ENCODE measurements at places on chromosomes 13 and 19.
A peak's percentile ranks its signal among the peaks of the same experiment; 100 is the strongest.

DNA sequence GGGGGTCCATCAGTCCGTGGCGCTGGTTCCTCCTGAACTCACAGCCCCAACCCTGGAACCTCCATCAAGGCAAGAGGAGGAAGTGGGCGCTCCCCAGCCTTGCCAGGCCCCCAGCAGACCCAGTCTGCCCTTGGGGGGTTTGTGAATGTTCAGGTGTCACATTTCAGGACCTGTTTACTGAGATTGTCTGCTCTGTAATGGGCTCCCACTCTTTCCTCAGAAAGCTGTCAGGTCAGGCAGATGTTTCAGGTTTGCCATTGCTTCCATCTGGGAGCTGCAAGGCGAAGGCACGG, 29.4 kb downstream of the TSSK6 start:
- no peak for DNase-seq

DNA sequence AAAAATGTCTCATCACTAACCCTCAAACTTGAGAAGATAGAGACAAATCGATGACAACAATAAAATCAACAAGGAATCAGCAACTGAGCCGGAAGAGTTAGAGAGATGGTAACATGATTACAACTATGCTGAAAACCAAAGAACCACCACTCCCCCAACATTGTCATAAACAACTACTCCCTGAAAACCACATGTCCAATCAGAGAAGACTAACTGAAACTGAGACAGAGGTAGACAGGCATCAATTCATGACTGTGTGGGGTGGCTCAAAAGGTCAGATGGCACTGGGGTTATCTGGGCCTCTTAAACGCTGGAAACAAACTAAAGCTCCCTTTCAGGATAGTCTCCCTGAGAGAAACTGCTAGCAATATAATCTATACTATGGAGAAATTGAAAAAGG, 488.8 kb downstream of the KCTD12 start:
- DNase-seq, result no peak

- peak; percentile 39 for DNase-seq
These were observed 23.2 kb upstream of the MAB21L1 start for GRCh38 chr13:35499676-35500075.

DNA sequence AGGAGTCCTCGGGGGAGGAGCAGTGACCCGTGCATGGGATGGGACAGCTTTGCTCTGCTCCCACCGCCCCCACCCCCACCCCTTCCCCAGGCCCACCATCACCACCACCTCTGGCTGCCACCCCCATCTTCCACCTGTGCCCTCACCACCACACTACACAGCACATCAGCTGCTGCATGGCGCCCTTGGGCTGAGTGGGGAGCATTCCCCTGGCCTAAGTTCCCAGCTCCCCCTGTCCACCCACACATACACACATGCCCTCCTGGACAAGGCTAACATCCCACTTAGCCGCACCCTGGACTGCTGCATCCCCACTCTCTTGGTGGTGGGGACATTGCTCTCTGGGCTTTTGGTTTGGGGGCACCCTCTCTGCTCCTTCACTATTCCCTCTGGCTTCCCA, 46.2 kb upstream of the SGCG start:
- DNase-seq, result no peak

GRCh38 chr13:49533011-49533410, 37.3 kb downstream of the PHF11 start:
- no peak for DNase-seq

- no peak for DNase-seq
These were observed 6.4 kb downstream of the ATP11A start for GRCh38 chr13:112696001-112696868.

DNA sequence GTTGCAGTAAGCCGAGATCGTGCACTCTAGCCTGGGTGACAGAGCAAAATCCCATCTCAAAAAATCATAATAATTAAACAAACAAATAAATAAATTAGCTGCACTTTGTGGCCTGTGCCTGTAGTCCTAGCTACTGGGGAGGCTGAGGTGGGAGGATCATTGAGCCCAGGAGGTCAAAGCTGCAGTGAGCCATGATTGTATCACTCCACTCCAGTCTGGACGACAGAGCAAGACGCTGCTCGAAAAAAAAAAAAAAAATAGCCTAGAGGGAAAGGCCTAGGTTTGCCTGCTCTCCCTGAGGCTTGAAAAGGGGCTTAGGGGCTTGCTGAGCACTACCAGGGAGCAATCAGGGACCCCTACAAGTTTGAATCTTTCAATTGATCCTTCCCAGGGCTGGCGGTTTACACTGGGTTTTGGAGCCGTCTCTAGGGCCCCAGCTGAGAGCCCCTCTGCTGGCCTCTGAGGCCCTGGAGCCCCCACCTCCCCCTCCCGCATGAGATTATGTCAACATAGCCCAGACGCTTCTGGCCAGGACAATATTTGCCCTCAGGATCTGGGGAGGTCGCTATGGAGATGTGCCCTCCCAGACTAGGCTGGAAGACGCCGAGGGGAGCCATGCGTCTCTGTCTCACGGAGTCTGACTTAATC, 10.4 kb upstream of the GIPR start:
- DNase-seq, result no peak

DNA sequence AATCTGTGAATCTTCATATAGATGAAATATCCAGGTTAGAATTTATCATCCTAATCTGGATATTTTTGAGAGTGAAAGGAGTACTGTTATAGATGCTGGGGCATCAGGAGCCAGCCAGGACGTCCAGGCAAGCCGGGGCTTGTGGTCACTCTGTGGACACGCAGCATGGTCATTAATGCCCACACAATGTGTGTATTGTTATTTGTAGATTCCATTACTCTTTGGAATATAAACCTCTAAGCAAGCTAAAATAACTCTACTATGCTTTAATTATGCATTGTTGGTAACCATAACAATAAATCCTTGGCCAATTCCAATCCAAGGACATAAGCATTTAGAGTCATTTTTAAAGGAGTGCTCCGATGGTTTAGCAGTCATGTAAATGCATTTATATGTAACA, 137.9 kb downstream of the TM9SF2 start:
- DNase-seq, result no peak

- DNase-seq, result no peak
These were observed 150.9 kb downstream of the RGCC start for GRCh38 chr13:41608111-41608838.

DNA sequence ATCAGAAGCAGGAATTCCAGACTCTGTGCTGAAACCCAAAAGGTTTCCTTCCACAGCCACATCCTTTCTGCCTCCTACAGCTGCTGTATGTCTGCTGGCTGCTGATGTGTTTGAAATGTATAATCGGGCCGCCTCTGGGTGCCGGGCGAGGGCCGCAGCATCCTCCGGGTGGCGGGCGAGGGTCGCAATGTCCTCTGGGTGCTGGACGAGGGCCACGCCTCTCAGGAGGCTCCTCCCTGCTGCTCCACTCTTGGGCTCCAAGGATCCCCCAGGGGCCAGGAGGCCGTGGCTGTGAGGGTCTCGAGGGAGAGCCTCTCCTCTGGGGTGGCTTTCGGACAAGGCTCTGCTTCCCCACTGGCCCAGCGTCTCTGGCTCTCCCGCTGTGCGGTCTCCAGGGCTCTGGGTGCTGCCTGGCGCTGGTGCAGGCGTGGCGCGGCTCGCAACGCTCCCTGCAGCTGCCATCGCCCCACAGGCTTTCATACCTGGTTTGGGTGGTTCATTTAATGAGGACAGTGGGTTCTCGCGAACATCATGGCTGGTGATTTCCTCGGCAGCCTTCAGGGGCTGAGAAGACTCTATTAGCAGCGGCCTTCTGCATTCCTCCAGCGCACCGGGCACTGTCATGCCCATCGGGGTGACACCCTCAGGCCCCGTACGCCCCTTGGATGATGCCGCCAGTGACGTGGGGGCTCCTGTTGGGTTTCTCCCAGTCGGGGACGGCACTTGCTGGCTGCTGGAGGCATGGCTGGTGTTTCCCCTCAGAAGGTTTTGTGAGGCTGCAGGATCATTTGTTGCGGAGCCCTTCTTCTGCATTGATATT, 41.8 kb upstream of the GRTP1 start:
- DNase-seq, result no peak

GRCh38 chr13:44786756-44787155, 202.5 kb downstream of the NUFIP1 start:
- no peak for DNase-seq

GRCh38 chr19:46943150-46943946, 76.3 kb upstream of the NPAS1 start:
- no peak for DNase-seq

DNA sequence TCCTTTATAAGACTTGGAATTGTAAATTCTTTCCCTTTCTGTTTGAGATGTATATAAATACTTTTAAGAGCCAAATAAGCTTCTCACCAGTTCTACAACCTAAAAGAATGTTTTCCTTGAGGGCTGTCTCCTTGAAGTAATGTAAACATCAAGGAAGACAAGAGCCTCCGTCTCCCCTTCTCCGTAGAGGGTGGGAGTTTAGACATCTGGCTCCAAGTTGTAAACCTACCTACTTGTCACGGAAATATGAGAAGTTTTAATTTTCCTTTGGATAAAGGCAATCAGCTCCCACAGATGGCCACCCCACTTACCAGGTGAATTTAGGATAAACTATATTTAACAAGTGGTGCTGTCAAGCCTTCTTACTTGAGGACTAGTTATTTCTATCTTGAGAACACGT, 237.9 kb downstream of the NALCN start:
- no peak for DNase-seq

DNA sequence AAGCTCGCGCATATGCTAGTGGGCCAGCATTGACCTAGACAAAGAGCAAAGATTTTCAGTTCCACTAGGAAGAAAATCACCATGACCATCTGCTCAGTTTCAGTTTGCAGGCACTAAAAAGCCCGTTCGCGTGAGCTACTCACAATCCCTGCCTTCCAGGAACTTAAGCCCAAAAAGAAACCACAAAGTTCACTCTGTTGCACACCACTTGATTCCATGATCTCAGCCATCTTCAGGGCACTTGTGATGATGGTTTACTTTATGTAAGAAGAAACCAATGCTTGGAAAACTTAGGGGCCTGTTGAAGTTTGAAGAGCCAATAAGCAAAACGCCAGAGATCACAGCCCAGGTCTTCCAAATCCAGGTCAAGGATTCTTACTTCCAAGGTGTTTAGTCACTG, 45.0 kb upstream of the SLC15A1 start:
- no peak for DNase-seq

GRCh38 chr19:34409189-34410164, 5.3 kb downstream of the PDCD2L start:
- no peak for DNase-seq

- DNase-seq, result no peak
These were observed 1869.8 kb upstream of the PCDH20 start for GRCh38 chr13:63285426-63285825.

DNA sequence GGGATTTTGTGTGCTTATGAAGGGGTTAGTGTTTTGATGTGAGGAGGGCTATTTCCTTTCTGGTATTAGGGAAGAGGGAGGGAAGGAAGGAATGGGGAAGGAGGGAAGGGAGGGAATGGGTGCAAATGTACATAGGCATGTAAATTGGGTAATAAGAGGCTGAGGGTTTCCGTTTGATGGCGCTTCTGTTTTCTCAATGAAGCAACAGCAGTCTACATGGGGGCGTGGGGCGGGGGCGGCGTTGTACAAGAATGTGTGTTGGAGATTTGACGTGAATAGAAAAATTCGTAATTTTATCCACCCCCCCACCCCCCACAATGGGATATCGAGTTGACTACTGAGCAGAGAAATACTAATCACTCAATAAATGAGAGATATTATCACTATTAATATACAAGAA, 52.5 kb downstream of the PDS5B start:
- DNase-seq, result no peak

GRCh38 chr13:108306860-108307259, 37.3 kb downstream of the TNFSF13B start:
- no peak for DNase-seq

DNA sequence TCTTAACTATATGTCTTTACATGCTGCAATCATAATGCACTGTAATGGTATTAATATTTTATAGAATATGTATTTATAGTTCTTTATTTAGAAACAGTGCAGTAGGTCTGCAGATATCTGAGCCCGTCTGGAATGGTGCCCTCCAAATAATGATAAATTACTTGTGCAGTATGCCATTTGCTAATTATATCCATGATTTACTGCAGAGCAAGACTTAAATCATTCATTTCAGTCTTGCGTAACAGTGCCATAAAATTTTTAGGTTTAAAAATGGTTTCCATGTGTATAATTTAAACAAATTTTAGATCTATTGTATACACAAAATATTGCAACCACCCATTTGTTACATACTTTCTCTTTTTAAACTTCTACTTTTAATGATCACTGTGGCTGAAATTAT, 175.1 kb downstream of the ZNF536 start:
- no peak for DNase-seq

GRCh38 chr13:46643165-46643777, 90.3 kb downstream of the LRCH1 start:
- no peak for DNase-seq

GRCh38 chr13:80251403-80251802, 89.5 kb downstream of the SPRY2 start:
- DNase-seq, result no peak

DNA sequence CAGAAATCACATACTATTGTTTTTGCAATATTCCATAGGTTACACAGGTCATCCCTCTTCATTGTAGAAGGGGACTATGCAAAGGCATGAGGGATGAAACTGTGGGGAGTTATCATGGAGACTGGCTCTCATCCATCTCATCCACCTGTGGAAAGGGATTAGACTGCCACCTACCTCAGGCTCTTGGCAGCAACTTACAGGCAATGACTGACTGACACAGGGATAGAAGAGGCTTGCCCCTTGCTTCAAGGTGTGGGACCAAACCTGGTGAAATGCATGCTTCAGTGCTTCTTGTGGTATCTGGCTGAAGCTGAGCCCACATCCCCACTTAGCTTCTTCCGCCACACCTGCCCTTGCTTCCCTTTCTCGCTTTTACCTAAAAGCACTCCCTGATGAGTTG, 341.3 kb downstream of the GPC5 start:
- DNase-seq, result no peak

DNA sequence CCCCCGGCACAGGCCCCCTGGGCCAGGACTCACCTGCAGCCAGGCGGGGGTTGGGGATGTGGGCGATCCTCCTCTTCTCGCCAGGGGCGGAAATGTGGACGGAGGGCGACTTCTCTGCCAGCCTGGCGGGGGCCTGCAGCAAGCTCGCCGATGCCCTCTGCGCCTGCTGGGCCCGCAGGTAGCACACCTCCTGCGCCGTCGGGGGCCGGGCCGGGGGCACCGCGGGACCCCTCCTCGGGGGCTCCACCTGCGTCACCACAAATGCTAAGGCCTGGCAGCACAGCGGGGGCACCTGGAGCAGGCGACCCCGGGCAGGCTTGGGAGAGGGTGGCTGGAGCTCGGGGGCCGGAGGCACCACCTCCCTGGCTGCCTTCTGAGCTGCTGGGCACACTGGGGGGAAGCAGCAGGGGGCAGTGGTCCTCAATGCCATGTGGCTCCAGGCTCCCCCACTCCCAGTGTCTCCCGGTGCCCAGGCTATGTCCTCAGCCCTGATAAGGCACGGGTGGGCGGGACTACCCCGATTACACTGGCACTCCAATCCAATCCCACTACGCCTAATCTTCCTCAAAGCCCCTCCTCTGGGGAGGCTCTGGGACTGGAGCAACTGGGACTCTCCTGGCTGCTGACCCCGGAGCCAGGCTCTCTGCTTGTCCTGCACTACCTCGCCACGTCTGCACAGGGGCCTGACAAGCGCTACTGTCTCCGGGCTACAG, 11.6 kb upstream of the ATP8B3 start:
- no peak for DNase-seq
